ENCODE measurements at places on chromosomes 5 and 9.

GRCh38 chr5:73311291-73312110 lies 137.1 kb downstream of the FOXD1 start:
- DNase-seq: peak; percentile 70

DNA sequence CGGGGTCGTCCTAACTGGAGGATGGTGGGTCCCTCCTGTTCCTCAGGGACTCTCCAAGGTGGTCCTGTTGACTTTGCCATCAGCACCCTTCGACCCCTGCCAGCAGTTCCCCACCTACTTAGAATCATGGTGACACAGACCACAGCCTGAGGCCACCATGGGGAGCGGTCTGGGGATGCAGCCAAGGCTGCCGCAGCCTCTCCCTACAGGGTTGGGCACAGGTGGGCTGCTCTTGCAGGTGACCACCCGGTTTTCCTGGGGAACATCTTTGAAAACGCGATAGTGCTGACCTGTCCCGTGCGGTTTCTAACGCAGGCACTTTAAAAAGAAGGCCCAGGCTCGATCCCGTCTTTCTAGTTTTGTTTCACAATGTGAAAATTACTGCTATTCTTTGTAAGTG lies 12.7 kb upstream of the CEL start:
- DNase-seq: no peak

GRCh38 chr9:87259543-87260518 lies 237.8 kb upstream of the DAPK1 start:
- DNase-seq: no peak

GRCh38 chr5:26737348-26738265 lies 300.8 kb downstream of the CDH9 start:
- no peak for DNase-seq

DNA sequence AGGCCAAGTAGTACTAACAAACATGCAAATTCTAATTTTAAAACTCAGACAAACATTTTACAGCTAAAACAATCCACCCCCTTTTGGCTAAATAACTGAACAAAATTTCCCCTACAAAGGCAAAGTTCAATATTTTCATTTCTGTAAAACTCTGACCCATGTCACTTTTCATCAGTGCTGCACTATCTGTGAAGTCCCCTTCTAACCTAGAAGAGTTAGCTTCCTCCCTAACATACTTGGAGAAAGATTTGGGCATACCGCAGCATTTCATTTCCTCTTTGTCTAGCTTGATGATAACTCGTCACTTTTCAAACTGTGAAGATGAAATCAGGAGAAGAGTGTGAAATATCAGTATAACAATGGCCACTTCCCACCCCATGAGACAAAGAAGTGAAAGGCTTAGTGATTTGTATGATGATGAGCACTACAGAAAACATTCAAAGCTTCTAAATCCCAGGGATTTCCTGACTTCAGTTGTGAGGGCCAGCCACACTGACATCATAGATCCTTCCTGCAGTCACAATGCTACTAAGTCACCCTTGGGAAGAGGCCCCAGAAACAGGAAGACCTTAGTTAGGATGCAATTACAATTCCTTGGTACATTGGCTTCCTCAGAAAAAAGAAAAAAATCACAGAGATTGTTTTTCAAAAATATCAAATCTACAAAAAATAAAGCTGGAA lies at the start of gene FAM81B:
TSS of gene FAM81B (plus strand) at position 555 of the 681 bp plus-strand sequence. CDS start at position 579, 24 bp downstream.
- DNase-seq: no peak

DNA sequence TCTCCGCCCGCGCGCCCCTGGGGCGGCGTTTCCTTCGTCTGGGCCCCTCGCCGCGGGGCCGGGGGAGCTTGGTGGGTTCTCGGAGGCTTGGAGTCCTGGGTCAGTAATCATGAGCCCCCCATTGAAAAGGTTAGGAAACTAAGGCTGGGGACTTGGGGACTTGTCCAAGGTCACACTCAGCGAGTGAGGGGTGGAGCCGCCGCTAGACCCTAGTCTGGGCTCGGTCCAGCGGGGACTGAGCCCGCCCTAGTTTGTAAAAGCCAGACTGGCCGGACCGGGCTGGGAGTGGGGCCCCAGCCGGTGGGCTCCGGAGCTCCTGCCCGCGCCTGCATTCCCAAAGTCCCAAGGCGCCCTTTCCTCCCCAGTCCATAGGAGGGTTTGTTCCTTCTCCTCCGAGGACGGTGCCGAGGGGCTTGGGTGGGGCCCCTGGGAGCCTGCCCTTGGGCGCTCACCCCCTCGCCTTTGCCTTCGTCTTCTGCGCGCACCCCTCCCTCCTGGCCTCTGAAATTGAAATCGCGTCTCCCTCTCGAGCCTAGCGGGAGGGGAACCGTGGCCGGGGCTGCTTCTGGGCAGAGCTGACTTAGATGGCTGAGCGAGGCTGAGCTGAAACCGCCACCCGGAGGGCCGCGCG lies 995 bp downstream of the OLFM1 start:
- DNase-seq: no peak

DNA sequence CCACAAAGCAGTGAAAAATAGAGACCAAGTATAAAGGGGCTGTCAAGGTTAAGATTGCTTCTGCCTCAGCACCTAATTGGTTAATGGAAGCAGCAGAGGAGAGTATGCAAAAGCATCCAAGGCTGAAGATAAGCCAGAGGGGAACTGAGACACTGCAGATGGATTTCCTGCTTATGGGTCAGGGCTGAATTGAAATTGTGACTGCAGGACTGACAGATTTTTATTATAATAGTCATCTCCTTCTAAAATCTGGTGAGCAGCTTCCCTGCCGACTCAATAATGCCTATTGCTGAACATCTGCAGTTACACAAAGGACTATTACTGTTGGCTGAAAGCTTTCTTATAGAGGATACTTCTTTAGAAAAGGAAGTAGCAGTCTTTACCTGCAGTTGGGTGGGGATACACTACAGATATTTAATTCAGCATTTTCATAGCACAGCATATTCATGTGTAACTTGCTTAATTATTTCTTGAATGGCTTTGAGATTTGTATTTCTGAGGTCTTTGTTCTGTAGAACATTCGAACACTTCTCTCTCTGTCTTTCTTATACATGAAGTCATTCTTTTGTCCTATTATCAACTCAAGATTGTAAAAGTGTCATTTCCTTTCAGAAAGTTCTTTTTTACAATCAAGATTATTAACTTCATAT lies 363.0 kb upstream of the RIOK2 start:
- no peak for DNase-seq

Data from GM04504 (cell line).